ENCODE measurements at places on chromosomes 13 and 19. TPM values are rescaled to one million over a fixed set of nuclear protein-coding genes. Genes with fewer than 3 reads are reported as not detected.

The SIAH3 gene
- not detected for total RNA-seq

The ZNF677 gene
- total RNA-seq, result 20.6 TPM

The N4BP2L1 gene
- 31.7 TPM for total RNA-seq

The TICAM1 gene
- 10.0 TPM for total RNA-seq

Measured in thoracic aorta (tissue), 2 donors.